SIG-M5 (cell line): ENCODE measurements at places on chromosomes 3 and 15.

GRCh38 chr3:77427528-77427927 is 387.6 kb downstream of the ROBO2 start:
- no peak for DNase-seq

- no peak for DNase-seq
Measured at GRCh38 chr3:71285086-71285485, 298.4 kb downstream of the FOXP1 start.

DNA sequence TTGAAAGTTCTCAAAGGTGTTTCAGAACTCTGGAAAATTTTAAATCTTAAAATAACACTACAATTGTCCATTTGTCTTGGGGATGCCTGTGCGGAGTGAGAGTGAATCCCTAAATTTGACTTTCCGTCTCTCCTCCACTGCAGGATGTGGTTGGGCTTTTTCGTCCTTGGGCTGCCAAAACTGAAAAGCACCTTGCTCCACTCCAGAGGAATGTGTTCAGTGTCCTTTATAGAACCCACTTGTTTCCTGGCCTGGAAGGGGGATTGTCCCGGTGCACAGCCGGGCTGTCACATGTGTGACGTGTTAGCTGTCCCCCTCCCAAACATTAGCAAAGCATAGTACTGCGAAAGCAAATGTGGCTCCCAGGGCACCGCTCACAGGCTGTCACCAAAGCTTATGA is 69.6 kb upstream of the ATP10A start:
- no peak for DNase-seq

- DNase-seq = no peak
Measured at GRCh38 chr3:77919244-77919643, 879.3 kb downstream of the ROBO2 start.

- DNase-seq = no peak
Measured at GRCh38 chr3:85161544-85161943, 202.8 kb downstream of the CADM2 start.

DNA sequence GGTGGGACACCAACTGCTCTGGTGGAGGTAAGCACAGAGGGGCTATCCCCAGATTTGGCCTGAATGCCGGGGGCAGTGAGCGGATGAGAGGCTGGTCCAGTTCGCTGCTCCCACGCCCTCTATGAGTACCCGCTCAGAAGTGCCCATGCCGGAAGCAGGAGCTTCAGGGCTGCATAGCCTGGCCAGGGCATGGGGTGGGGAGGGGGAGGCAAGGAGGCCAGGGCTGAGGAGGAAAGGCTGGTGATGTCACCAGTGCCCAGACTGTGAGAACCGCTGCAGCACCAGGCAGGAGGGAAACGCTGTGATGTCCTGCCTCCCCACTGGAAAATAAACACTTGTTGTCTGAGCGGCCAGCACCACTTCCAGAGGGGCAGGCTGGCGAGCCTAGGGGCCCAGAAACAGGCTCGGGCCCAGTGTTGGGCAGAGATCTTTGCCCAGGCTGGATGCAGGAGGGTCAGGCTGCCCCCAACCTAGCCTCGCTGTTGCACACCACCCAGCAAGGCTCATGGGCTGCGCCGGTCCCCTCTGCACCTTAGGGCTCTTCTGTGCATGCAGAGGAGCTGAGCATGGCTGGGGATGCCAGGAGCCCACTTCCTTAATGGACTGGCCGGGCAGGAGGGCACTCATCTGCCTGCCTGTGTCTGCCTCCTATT is 10.9 kb upstream of the DLL4 start:
- no peak for DNase-seq

- peak; percentile 42 for DNase-seq
Measured at GRCh38 chr3:56799251-56799882, 2.4 kb downstream of the ARHGEF3 start.

GRCh38 chr15:80749589-80749988 is 29.6 kb upstream of the CEMIP start:
- DNase-seq = no peak
